ENCODE measurements at places on chromosomes 6 and 20.
A peak's percentile ranks its signal among the peaks of the same experiment; 100 is the strongest.

DNA sequence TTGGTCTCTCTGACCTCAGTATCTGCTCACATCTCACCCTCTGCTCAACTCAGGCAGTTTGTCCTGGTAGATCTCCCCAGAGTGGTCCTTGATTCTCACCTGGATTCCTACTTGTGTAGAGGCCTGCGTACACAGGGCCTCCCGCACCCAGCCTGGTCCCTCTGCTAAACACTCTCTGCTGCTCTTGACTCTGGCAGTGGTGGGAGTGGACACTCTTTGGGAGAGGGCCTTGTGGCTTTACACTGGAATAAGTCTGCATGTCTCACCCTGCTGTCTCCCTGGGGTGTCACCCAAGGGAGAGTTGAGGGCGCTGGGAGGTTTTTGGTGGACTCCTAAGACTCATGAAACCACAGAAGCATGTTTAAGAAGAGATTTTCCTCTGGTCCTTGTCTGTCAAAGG is 57.3 kb upstream of the ECI2 start:
- H3K36me3 ChIP-seq: no peaks in the 10 kb centered on the region
- H3K4me1 ChIP-seq: no peaks in the 10 kb centered on the region
- H3K4me3 ChIP-seq: no peak overlapping the region
- no peak for DNase-seq

DNA sequence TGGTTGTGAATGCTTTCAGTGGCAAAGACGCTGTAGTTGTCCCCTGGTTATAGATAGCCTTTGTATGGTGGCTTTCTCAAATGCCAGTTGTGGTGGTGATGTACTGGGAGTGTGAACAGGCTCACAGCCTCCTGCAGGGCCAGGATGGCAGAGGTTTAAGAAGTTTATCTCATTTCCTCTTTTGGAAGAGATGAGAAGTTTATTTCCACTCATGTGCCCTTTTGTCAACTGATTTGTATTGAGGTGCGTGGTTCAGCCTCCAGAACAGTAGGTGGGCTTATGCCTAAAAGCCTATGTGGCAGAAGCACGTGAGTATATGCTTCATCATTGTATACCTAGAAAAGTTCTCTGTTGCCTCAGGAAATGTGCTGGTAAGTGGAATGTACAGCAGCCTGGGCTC is 13.7 kb upstream of the ZFP57 start:
- H3K27me3 ChIP-seq: no peaks in the 10 kb centered on the region
- DNase-seq: no peak
- no peak overlapping the region for H3K4me3 ChIP-seq
- no peak overlapping the region for H3K27ac ChIP-seq
- H3K4me1 ChIP-seq: no peaks in the 10 kb centered on the region

DNA sequence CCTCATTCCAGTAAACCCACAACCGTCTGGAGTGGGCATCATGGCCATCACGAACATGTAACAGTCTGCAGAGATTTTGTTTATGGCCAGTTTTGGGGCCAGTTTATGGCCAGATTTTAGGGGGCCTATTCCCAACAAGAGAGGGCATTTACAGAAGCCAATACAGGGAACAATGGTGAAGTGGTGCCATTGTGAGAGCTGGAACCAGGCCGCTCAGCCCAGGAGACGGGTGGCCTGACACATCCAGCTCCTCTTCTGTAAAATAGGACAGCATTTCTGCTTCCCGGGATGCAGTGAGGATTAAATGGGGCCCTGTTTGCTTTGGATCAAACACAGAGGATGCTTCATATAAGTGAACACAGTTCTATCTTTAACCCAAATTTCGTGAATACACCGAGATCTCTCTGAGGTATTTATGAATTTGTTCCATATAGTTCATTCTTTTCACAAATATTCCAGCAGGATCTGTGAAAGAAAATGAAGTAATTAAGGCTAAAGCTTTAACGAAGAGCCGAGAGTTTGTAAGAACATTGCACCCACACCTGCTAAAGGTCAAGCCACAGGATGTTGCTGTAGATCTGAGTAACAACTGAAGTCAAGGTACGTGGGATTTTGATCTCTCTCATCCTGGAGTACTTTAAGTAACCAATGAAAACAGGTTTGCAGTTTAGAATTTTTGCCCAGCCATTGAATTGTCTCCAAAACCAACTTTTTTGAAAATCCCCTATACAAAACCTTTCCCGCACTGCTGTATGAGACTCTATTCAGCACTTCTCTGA is 14.5 kb upstream of the SIRPG start:
- H3K4me1 ChIP-seq: no peaks in the 10 kb centered on the region
- no peak overlapping the region for H3K4me3 ChIP-seq
- no peak for DNase-seq
- H3K27me3 ChIP-seq: peaks cover 17% of the 10 kb centered on the region

- H3K27ac ChIP-seq: no peak overlapping the region
- no peaks in the 10 kb centered on the region for H3K27me3 ChIP-seq
- no peak overlapping the region for H3K4me3 ChIP-seq
- DNase-seq: no peak
- no peaks in the 10 kb centered on the region for H3K36me3 ChIP-seq
- no peaks in the 10 kb centered on the region for H3K4me1 ChIP-seq
Measured at GRCh38 chr6:121210943-121211342, 123.3 kb downstream of the TBC1D32 start.

DNA sequence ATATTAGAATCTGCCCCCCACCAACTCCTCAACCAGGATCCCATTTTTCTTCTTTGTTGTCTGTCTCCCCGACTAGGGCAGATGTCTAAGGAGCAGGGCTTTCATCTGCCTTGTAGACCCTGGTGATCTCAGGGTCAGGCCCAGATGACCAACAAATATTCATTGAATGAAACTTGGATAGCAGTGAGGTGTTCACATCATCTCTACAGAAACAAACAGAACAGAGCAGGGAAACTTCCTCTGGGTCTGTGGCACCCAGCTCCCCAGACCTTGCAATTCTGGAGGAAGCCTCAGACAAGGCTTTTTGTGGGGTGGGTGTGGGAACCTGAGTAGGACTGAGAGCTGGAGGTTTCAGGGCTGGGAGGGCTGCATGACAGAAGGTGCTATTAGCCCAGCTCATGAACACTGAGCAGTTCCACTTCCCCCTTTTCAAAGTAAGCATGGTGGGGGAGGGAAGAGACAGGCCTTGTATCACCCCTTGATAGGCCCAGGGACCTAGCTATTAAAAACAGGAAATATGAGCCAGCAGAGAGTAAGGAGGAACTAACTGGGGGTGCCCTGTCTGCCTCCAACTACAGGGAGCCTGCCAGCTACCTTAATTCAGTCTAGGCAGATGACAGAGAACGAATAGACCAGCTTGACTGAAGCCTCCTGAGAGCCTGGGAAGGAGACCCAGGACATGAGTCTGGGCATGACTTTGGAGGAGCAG is 37.3 kb upstream of the TOP1 start:
- no peaks in the 10 kb centered on the region for H3K36me3 ChIP-seq
- no peak overlapping the region for H3K27ac ChIP-seq
- DNase-seq: no peak
- H3K27me3 ChIP-seq: no peaks in the 10 kb centered on the region
- H3K4me1 ChIP-seq: no peaks in the 10 kb centered on the region
- no peak overlapping the region for H3K4me3 ChIP-seq

DNA sequence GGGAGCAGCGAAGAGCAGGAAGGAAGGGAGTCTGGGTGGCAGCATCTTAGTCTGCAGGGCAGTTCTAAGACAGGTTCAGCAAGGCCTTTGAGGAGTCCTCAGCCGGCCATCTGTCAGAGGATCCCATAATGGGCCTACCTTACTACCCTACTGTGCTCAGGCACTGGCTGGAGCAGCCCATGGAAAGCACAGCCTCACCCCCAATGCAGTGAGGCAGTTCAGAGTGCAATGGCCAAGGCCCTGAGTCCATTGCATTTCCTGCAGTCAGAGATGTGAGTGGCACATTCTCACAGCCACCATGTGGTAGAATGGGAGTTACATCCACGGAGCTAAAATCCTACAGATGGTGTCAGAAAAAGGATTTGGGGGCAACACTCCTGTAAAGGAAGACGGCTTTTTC is 19.4 kb upstream of the OVOL2 start:
- no peaks in the 10 kb centered on the region for H3K36me3 ChIP-seq
- no peaks in the 10 kb centered on the region for H3K27me3 ChIP-seq
- H3K27ac ChIP-seq: no peak overlapping the region

DNA sequence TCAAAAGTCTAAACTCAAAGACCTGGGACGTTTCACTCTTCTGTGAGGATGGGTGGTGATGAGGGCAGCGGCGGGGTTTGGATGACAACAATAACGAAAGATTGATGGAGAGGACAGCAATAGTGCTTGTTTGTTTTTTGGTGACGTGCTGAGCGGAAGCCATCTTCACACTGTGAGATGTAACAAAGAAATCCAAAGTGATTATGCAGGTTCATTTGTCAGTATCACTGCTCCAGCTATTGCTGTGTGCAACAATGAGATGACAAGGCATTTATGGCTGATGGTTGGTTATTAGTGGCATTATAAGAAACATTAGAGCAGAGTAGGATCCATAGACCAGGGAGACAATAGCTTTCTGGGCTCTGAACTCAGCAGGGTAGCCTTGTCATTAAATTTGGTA is 306.7 kb downstream of the RNF144B start:
- no peaks in the 10 kb centered on the region for H3K36me3 ChIP-seq
- H3K4me1 ChIP-seq: no peaks in the 10 kb centered on the region
- H3K4me3 ChIP-seq: no peak overlapping the region
- H3K27ac ChIP-seq: no peak overlapping the region
- no peaks in the 10 kb centered on the region for H3K27me3 ChIP-seq
- DNase-seq: no peak

- no peak for DNase-seq
- no peaks in the 10 kb centered on the region for H3K36me3 ChIP-seq
- H3K4me3 ChIP-seq: no peak overlapping the region
- H3K27me3 ChIP-seq: no peaks in the 10 kb centered on the region
- H3K27ac ChIP-seq: no peak overlapping the region
Measured at GRCh38 chr6:118581489-118581959, 33.4 kb downstream of the PLN start.

DNA sequence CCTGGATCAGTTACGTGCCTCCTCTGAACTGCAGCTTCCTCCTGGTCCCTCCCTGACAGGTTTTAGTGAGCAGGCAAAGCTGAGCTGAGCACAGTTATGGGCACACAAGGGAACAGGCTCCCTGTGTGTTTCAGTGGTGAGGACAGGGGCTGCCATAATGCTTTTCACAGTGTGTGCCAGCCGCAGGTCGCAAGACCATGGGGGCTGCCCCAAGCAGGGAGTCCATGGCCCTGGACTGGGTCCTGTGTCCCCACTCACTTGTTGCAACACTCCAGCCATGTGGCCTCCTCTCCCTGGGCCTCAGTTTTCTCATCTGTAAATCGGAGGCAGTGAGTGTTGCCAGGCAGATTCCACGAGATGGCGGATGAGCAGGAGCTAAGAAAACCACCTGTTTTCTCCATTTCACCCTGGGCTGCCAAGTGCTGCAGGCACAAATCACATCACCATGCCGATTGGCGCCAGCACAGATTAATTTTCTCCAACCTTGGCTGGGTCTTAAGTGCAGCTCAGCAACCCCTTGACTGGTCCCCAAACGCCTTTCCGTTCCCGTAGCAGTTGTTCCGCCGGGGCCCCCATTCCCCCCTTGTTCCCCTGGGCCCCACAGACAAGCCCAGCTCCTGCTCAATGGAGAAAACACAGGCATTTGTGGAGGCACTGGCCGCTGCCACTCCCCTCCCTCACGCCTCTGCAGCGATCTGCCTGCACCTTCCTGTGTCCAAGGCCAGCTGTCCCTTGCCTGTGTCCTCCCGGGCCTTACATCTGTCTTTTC is 57.1 kb upstream of the NNAT start:
- no peak for DNase-seq
- no peaks in the 10 kb centered on the region for H3K36me3 ChIP-seq
- H3K27ac ChIP-seq: no peak overlapping the region
- no peaks in the 10 kb centered on the region for H3K4me1 ChIP-seq
- no peak overlapping the region for H3K4me3 ChIP-seq

GRCh38 chr6:89817481-89817880 is 2.1 kb downstream of the MDN1 start:
- peaks cover 19% of the 10 kb centered on the region for H3K4me1 ChIP-seq
- H3K4me3 ChIP-seq: no peak overlapping the region
- no peak overlapping the region for H3K27ac ChIP-seq

GRCh38 chr6:90217506-90218127 is 79.0 kb downstream of the BACH2 start:
- peaks cover 25% of the 10 kb centered on the region for H3K4me1 ChIP-seq
- peak overlapping the region; percentile 56 for H3K27ac ChIP-seq
- H3K36me3 ChIP-seq: no peaks in the 10 kb centered on the region
- H3K27me3 ChIP-seq: no peaks in the 10 kb centered on the region
- no peak for DNase-seq

- no peaks in the 10 kb centered on the region for H3K36me3 ChIP-seq
- no peak overlapping the region for H3K4me3 ChIP-seq
- H3K27me3 ChIP-seq: no peaks in the 10 kb centered on the region
- H3K4me1 ChIP-seq: no peaks in the 10 kb centered on the region
Measured at GRCh38 chr6:140130074-140130473, 755.6 kb upstream of the CITED2 start.

DNA sequence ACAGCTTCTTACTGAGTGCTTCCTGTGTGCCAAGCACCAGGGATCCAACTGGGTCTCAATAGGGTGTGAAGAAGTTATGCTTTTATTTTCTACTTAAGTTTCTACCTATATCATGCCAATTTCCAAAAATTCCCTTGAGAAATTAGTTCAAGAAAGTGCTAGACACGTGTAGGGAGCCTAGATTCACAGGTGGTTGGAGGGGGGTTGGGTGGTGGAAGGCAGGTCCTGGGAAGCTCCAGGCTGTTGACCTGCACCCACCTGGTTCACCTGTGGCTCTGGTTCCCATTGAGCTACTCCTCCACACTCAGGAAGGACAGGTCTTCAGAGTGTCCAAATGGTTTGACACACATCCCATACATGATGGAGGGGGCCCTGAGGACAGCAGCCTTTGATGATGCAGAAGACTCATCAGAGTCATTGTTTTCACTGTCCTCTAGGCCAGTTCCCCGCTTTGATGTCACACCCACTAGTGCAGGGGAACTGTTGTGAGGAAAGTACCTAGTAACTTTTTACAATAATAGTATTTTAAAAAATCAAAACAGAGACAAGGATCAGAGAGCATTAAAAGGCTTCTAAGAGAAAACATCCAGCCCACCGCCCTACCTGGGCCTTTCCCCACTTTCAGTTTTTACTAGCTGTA is 39.8 kb upstream of the MYL9 start:
- no peaks in the 10 kb centered on the region for H3K27me3 ChIP-seq
- H3K36me3 ChIP-seq: no peaks in the 10 kb centered on the region
- no peak overlapping the region for H3K27ac ChIP-seq
- H3K4me3 ChIP-seq: no peak overlapping the region

DNA sequence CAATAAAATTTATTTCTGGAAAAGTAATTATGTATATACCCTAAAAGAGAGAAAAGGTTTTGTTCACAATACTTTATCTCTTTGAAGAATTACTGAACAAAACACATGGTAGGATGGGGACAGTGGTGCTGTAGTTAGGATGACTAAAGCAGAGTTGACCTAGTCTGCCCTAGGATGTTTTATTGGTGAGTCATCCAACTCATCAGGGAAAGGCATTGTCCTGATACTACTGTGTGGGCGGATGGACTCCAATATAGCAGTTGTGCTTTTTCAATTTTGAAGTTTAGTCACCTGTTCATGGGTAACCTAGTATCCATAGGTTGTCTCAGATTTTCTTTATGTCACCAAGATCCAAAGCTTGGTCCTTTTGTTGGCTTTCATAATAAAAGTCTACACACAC is 53.3 kb upstream of the EYS start:
- H3K27me3 ChIP-seq: no peaks in the 10 kb centered on the region
- no peaks in the 10 kb centered on the region for H3K36me3 ChIP-seq
- no peak overlapping the region for H3K27ac ChIP-seq
- no peak overlapping the region for H3K4me3 ChIP-seq

Data from Panc1 (cell line).